ENCODE measurements at places on chromosomes 12 and 14.

GRCh38 chr12:124452576-124453331, 114.7 kb downstream of the NCOR2 start:
- DNase-seq = no peak

DNA sequence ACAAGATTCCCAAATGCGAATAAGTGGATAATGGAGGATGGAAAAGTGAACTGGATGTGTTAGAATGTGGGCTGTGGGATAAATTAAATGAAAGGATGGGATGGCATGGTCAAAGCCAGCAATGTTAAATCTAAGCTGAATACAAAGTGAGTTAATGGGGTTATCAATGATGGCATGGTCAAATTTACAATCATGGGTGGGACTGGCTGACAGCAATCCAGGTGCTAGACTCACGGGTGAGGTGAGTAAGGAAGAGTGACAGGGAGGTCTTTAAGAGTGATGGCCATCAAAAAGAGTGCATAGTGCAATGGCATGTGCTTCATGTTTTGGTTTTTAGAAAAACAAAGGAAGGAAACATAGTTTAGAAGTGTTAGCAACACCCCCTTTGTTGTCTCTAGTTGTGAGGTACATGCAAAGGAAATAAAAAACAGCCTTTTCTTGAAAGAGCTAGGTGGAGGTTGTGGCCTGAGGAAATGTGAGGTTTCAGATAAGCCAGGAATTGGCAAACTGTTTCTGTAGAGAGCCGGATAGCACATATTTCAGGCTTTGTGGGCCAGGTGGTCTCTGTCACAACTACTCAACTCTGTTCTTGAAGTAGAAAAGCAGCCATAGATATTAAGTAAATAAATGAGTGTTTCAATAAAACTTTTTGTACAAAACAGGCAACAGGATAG, 328.7 kb downstream of the RPL10L start:
- DNase-seq = no peak

DNA sequence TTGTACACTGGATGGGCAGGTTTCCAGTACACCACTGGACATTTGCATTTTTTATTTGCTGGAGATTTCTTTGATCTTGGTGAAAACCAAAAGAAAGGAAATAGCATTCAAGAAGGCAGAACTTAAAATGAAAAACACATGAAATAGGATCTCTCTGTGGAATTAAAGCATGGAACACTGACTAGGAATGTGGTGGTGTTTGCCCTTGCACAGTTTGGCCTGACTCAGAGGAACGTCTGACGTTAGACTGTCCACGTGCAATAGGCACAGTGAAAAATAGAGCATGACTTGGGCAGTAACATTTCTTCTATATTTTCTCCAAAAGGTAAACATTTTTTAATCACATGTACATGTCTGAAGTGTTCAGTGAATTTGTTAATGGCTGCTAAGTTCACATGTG, 474.1 kb upstream of the PRICKLE1 start:
- no peak for DNase-seq

- DNase-seq = no peak
Observed at GRCh38 chr12:42299392-42300308, 26.2 kb downstream of the ZCRB1 start.

GRCh38 chr12:3752741-3753486, at the start of gene CRACR2A:
Gene CRACR2A, minus strand, starts transcription at chr12:3753109. Its CDS starts 56,110 bp downstream, at chr12:3696999.
- DNase-seq = peak; percentile 85

GRCh38 chr14:51805541-51805940, 54.9 kb upstream of the GNG2 start:
- no peak for DNase-seq

- no peak for DNase-seq
Observed at GRCh38 chr12:113299619-113300237, 35.2 kb downstream of the SLC8B1 start.

GRCh38 chr14:99231850-99232713, 39.9 kb downstream of the BCL11B start:
- DNase-seq = no peak

DNA sequence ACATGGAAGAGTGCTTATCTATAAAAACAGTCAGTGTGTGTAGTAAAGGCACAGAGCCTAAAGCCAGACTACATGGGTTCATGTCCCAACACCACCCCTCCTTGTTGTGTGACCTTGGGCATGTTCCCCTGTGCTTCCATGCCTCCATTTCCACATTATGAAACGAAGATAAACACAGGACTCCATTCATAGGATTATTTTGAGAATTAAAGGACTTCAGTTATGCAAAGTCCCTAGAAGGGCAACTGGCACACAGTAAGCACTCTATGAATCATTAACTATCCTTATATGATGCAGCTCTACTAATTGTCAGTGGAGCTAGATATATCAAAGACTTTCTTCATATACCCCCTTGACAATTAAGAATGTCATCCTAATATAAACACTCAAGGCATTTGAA, 17.8 kb downstream of the IFNG-AS1 start:
- DNase-seq = no peak

DNA sequence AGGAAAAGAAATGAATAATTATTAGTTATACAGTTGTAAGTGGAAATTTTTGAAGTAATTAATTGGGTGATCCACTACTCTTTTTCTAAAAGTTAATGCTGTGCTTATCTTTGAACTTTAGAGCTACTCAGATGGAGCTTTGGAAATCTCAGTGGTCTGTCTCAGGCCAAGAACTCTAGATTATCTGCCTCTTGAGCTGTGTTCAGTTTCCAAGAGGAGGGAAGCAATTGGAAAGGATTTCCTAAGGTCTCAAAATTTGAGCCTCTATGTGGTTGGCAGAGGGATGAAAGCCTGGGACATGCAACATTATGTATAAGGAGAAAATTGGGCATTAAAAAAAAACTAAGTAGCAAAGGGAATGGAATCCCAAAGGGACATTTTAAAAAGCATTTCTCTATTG, 334.0 kb upstream of the PRICKLE1 start:
- DNase-seq = no peak

- DNase-seq = no peak
Observed at GRCh38 chr12:103392722-103393121, 103.0 kb downstream of the C12orf42 start.

DNA sequence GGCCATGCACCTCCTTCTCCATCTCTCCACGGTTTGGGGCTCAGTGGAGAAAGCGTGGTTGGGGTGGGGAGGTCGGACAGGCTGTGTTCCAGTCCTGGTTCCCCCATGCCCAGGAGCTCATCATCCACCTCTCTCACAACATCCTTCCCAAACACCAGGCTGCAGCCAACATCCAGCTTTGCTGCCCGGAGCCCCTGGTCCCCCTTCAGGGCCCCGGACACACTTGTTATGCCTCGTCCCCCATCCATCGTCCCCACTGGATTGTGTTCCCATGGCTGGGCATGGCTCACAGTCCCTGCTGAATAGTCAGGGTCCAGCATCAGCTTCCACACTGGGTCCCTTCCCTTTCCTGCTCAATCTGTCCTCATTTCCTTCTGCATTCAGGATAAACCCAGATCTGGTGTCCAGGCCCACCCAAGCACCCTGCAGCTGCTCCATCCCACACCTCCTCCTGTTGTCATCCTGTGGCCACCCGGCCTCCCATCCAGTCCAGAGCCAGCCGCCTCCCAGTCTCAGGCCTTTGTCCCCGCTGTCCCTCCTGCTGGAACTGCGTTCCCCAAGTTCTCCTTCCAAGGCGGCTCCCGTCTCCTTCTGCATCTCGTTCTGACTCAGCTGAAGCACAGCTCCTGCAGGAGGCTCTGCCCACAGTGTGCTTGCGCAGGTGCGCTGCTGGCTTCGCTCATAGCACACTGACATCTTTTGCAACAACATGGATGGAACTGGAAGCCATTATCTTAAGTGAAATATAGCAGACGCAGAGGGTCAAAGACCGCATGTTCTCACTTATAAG, 211.4 kb upstream of the RTL1 start:
- no peak for DNase-seq

GRCh38 chr12:84631020-84631419, 281.6 kb downstream of the SLC6A15 start:
- no peak for DNase-seq

DNA sequence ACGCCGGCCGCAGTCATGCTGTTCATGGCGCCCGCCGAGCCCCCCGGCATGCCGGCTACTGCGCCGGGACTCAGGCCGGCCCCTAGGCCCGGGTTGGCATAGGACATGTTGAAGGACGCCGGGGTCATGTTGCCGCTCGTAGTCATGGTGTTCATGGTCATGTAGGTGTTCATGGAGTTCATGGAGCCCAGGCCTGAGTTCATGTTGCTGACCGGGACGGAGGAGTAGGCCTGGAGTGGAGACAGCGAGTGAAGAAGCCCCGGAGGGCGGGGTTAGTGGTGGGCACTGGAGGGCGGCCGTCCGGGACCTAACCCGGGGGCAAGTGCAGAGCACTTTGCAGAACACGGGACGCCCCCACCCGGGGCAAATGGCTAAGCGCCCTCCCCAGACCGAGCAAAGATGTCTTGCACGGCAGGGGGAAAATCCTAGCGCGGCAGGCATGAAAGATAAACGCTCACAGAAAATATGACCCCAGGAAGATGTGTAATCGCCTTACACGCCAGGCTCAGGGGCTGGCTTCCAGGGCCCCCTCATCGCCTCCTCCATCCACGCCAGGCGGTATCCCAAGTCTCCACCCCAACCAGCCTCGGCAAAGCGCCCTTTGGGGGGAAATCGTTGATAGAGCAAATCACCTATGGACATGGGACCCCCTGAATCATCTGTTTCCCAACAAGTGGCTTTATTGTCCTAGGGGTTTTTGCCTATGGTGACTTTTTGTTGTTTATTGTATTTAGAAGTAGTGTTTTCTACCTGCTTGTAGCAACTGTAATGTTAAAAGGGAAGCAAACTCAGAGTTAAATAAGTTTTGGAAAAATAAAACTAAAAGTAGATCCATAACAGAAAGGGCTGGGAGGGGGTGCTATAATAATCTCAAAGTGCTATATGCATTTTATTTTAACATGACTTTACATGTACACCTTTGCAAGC, 2.3 kb downstream of the FOXA1 start:
- no peak for DNase-seq

DNA sequence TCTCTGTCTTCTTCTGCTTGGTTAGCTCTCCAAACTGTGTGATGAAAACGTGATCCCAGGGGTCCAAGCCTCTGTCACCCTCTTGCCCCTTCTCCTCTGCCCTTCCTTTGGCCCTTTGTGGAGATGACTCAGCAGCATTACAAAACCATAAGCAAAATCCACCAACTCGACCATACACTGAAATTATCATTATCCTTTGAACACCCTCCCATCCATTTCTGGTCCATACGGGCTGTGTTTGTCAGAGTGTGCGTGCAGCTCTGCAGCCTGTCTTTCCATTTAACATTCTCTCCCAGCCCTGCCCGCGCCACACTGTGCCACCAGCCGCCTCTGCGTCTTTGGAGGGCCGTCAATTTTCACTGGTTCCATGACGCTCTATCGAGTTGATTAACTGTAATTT, 69.2 kb downstream of the SLC25A47 start:
- no peak for DNase-seq
